Endothelial cell (in vitro differentiated cells): ENCODE measurements at places on chromosomes 6 and 20. TPM values are rescaled to one million over a fixed set of nuclear protein-coding genes. Genes with fewer than 3 reads are reported as not detected.

Gene PCK1
- total RNA-seq = not detected

Gene MOG
- not detected for total RNA-seq

Gene MDFI
- total RNA-seq = 285 TPM

Gene C2
- total RNA-seq = 0.82 TPM

Gene BPIFB2
- total RNA-seq = not detected

Gene CTAGE9
- not detected for total RNA-seq

Gene HRH3
- total RNA-seq = not detected

Gene CAP2
- 4.4 TPM for total RNA-seq

DNA sequence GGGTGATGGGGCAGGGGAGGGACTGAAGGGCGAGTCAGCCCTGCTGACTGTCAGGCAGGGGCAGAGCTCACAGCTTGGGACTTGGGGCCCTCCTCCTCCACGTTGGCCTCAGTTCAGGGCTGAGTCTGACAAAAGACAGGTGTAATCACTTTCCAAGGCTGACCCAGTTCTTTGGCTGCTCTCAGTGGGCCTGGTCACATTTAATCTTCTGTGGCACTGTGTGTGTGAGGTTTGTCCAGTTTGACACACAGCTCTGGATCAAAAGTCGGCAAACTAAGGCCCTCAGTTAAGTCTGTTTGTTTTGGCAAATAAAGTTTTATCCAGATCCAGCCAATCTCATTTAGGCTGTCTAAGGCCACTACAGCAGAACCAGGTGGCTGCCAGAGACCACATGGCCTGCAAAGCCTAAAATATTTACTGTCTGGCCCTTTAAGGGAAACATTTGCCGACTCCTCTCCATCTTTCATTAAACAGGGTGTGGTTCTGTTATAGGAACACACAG is 5.1 kb upstream of the MAP1LC3A start:
- no peaks in the 10 kb centered on the region for H3K36me3 ChIP-seq
- H3K4me3 ChIP-seq = no peak overlapping the region
- DNase-seq = no peak
- H3K27ac ChIP-seq = no peak overlapping the region
- peaks cover 5% of the 10 kb centered on the region for H3K4me1 ChIP-seq

GRCh38 chr20:57412347-57413029 is 21.3 kb downstream of the RBM38 start:
- no peaks in the 10 kb centered on the region for H3K4me1 ChIP-seq
- H3K36me3 ChIP-seq = no peaks in the 10 kb centered on the region
- no peak for DNase-seq
- peaks cover 8% of the 10 kb centered on the region for H3K27me3 ChIP-seq
- H3K4me3 ChIP-seq = no peak overlapping the region

GRCh38 chr6:134730013-134730412 is 219.9 kb downstream of the ALDH8A1 start:
- H3K4me1 ChIP-seq = no peaks in the 10 kb centered on the region
- H3K27ac ChIP-seq = no peak overlapping the region
- no peaks in the 10 kb centered on the region for H3K36me3 ChIP-seq
- no peaks in the 10 kb centered on the region for H3K27me3 ChIP-seq
- no peak for DNase-seq

DNA sequence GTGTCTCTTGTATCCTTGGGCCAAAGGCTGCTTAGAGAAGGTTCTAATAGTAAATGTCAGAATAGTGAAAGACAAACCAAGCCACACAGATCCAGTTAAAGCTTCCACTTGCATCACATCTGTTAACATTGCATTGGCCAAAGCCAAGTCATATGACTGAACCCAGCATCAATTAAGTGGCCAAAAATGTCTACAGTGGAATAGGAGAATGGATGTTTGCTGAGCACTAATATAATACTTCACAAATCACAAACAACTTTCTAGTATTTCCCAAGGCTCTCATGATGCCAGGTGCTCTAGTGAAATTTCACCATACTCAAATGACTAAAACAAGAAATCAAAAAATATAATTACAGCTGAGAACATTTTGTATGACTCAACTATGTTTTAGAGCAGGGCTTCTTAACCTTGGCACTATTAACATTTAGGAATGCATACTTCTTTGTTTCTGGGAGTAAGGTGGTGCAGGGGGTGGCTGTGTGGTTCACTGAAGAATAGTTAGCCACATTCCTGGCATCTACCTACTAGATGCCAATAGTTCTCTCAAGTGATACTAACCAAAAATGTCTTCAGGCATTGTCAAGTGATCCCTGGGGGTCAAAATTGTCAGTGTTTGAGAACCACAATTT is 148.0 kb upstream of the SPTLC3 start:
- H3K4me1 ChIP-seq = peaks cover 2% of the 10 kb centered on the region
- no peaks in the 10 kb centered on the region for H3K36me3 ChIP-seq
- no peak for DNase-seq
- no peak overlapping the region for H3K4me3 ChIP-seq

DNA sequence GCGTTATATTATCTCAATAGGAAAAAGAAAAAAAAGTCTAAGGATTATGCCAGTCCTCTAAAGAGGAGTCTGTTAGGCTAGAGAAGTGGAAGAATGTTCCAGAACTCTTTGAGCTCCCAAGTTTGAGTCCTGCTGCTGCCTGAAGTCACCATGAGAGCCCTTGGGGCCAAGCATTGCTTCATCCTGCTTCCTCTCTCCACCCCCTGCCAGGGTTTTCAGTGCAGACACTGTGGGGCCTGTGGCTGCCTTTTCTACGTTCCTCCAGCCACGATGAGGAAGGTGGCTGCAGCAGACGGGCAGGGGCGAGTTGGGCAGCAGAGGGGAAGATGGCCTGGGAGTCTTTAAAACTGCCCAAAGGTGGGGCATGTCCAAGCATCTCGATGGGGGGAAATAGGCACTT is 214.4 kb upstream of the KCNG1 start:
- H3K27me3 ChIP-seq = no peaks in the 10 kb centered on the region
- no peaks in the 10 kb centered on the region for H3K4me1 ChIP-seq
- H3K36me3 ChIP-seq = no peaks in the 10 kb centered on the region
- no peak for DNase-seq
- H3K27ac ChIP-seq = no peak overlapping the region
- no peak overlapping the region for H3K4me3 ChIP-seq

- peaks cover 4% of the 10 kb centered on the region for H3K36me3 ChIP-seq
- peaks cover 24% of the 10 kb centered on the region for H3K4me1 ChIP-seq
- peaks cover 11% of the 10 kb centered on the region for H3K27me3 ChIP-seq
- no peak for DNase-seq
These were observed 62.8 kb downstream of the PHACTR3 start for GRCh38 chr20:59667131-59667530.

- no peaks in the 10 kb centered on the region for H3K4me1 ChIP-seq
- H3K27ac ChIP-seq = no peak overlapping the region
- no peak overlapping the region for H3K4me3 ChIP-seq
These were observed 441.5 kb upstream of the CDH4 start for GRCh38 chr20:60810561-60810960.

GRCh38 chr6:125586074-125586473 is 163.4 kb upstream of the HEY2 start:
- H3K4me3 ChIP-seq = no peak overlapping the region
- H3K4me1 ChIP-seq = peaks cover 27% of the 10 kb centered on the region
- no peak for DNase-seq
- no peaks in the 10 kb centered on the region for H3K36me3 ChIP-seq
- H3K27me3 ChIP-seq = no peaks in the 10 kb centered on the region

DNA sequence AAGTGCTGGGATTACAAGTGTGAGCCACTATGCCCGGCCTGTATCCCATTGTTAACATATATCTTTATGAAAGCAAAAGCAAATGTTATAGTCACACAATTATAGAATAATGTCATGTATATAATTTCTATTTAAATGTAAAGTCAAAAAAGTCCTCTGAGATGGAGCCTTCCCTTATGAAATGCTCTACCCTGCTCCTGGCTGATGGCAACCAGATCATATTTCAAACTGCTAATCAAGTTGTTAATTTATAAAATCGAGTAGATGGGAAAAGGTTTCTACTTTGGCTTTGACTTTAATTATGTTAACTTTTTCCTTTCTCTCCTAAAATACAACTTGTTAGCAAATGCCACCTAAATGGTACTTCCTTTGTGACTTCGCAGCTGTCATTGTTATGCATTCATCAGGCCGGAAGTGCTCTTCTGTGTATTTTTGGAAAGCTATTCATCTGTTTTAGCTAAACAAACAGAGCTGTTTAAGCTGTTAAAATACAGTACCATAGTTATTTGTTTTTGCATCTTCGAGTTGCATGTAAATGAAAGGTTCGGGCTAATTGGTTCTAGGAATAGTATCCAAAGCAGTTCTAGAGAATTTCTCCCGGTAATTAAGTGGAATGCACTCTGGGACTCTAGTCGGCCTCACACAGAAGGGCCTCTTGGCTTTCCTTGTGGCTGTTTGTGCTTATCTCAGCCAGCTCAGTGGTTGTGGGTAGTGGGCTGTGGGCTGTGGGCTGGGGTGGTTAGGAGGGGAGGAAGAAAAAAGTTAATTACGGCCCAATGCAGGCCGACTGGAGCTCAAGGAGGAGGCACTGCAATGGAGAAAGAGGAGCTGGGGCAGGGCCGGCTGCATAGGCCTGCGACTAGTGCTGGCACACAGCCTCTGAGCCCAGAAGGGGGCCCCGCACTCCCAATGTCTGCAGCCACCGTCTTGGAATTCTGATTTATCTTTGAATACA is 34.8 kb downstream of the SLC35D3 start:
- no peaks in the 10 kb centered on the region for H3K36me3 ChIP-seq
- peak; percentile 58 for DNase-seq
- H3K27me3 ChIP-seq = peaks cover 4% of the 10 kb centered on the region
- peaks cover 38% of the 10 kb centered on the region for H3K4me1 ChIP-seq
- peak overlapping the region; percentile 90 for H3K27ac ChIP-seq

DNA sequence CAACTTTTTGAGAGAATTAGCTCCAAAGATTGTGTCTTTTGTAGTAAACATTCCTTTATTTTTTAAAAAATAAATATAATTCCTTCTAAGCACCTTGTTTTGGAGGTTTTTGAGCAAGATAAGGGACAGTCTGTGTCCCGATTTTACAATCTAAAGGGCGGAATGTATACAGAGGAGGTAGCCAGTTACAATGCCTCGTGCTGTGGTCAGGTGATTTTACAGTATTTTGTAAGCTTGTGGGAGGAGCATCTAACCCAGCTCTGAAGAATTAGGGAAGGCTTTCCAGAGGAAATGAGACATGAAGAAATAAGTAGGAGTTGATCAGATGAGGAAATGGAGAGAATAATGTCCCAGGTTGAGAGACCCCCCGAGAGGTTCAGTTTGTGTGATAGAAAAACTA is 1.3 kb downstream of the HINT3 start:
- no peaks in the 10 kb centered on the region for H3K36me3 ChIP-seq
- H3K4me3 ChIP-seq = no peak overlapping the region
- DNase-seq = no peak
- no peak overlapping the region for H3K27ac ChIP-seq
- no peaks in the 10 kb centered on the region for H3K27me3 ChIP-seq

DNA sequence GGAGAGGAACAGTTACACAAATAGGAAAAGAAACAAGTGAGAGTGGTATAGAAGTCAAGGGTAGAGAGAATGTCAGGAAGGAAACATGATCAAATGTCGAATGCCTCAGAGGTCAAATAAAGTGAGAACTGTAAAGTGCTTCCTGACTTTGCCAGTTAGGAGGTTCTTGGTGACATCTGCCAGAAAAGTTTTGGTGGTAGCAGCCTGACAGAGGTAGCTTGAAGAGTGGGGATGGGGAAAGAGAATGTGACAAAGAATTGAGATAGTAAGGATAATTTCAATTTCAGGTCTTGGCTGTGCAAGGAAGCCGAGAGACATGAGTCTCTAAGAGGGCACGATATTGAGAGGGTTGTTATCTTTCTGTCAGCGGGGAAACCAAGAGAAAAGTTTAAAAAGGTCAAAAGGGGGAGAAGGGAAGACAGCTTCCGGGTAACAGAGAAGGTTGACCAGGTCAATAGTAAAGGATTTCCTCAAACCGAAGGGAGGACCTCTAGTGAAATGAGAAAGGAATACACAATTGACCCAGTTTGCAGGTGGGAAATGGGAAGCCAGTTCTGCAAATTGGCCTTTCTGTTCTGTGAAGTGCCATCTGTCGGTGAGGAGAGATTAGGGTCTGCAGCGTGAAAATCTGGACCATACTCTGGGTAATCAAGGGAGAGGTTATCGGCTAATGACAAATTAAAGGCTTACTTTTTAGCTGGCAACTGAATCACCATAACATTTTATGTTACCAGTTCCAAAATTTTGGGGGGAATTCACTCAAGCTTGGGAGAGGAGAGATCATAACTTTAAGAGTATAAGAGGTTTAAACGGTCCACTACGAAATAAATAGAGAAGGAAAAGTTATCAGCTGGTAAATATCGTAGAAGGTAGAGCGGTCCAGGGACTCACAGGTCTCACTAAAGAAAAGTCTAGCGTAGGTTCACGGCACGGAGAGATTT is 973 bp upstream of the BRD2 start:
- peak overlapping the region; percentile 81 for H3K27ac ChIP-seq
- peak overlapping the region; percentile 92 for H3K4me3 ChIP-seq
- H3K4me1 ChIP-seq = peaks cover 49% of the 10 kb centered on the region
- DNase-seq = peak; percentile 25
- H3K27me3 ChIP-seq = peaks cover 11% of the 10 kb centered on the region

GRCh38 chr6:142954844-142955243 is 9.9 kb upstream of the HIVEP2 start:
- no peaks in the 10 kb centered on the region for H3K36me3 ChIP-seq
- DNase-seq = no peak
- peaks cover 2% of the 10 kb centered on the region for H3K27me3 ChIP-seq
- no peaks in the 10 kb centered on the region for H3K4me1 ChIP-seq
- H3K27ac ChIP-seq = no peak overlapping the region
- no peak overlapping the region for H3K4me3 ChIP-seq

DNA sequence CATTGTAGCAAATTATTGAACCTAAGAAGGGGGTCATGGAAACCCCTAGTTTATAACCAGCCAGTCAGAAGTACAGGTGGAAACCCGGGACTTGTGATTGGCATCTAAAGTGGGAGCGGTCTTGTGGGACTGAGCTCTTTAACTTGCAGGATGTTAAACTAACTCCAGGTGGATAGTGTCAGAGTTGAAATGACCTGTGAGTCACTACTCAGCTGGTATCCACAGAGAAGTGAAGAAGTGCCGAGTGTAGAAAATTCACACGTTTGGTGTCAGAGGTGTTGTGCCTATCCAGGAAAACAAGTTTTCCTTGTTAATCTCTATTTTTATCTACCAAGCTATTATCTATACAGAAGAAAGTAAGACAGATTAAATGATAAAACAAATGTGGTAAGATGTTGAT is 179.7 kb downstream of the ADGRG6 start:
- no peak for DNase-seq
- H3K36me3 ChIP-seq = no peaks in the 10 kb centered on the region
- no peak overlapping the region for H3K4me3 ChIP-seq
- no peak overlapping the region for H3K27ac ChIP-seq
- no peaks in the 10 kb centered on the region for H3K27me3 ChIP-seq

DNA sequence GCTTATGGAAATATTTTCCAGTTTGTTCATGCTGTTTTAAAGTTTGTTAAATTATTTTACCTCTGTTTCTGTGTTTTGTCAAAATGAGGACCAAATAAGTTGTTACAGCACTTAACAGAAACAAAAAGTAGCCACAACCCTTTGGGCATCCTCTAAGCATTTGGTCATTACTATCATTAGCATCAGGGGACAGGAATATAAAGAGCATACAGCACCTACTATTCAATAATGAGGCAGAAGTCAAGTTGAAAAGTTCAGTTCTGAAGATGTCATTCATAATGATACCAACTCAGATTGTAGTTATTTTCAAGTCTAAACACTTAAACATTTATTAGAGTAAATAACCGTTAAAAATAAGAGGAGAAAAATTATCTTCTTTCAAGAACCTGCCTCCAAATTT is 862.3 kb upstream of the FLRT3 start:
- H3K4me3 ChIP-seq = no peak overlapping the region
- H3K36me3 ChIP-seq = no peaks in the 10 kb centered on the region
- H3K27me3 ChIP-seq = no peaks in the 10 kb centered on the region
- no peak overlapping the region for H3K27ac ChIP-seq
- no peaks in the 10 kb centered on the region for H3K4me1 ChIP-seq
